ENCODE measurements at places on chromosomes 4 and X.
A peak's percentile ranks its signal among the peaks of the same experiment; 100 is the strongest.

- no peak for DNase-seq
Measured at GRCh38 chrX:72025236-72025770, 106.4 kb downstream of the RTL5 start.

DNA sequence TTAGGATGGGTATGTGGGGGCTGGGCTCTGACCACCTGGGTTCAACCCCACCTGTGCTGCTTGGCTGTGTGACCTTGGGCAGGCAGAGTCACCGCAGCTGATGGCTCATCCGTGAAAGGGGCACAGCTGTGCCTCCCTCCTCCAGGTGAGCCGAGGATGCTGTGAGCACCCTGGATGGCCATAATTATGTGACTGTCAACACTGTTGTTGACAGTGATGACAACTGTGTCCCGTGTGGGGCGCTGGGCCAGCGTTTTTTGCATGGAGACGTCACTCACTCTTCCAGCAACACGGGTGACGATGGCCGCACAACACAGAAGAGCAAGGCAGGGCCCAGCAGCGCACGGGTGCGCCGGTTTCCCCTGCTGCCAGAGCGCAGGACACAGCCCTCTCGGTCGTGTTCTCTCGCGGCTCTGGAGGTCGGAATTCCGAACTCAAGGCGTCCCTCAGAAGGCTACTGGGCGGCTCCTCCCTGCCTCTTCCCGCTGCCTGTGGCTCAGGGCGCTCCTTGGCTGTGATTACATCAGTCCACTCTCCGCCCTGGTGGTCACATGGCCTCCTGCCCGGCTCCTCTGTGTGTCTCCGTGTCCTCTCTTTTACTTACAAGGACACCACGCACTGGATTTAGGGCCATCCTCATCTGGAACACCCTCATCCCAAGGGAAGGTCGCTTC lies 1.3 kb downstream of the SH3TC1 start:
- DNase-seq = peak; percentile 47

GRCh38 chr4:86778175-86778574 lies 71.0 kb downstream of the SLC10A6 start:
- DNase-seq = no peak

- DNase-seq = peak; percentile 32
Measured at GRCh38 chrX:7068939-7069367, 78.6 kb upstream of the STS start.

DNA sequence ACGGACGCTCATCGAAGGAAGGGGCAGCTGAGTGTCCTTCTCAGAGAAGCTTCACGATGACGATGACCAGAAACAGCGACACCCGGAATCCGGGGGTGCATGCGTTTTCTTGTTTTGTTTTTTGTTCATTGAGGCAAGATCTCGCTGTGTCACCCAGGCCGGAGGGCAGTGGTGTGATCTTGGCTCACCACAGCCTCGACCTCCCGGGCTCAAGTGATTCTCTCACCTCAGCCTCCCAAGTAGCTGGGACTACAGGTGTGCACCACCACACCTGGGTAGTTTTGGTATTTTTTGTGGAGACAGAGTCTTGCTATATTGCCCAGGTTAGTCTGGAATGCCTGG lies 19.8 kb downstream of the DGKQ start:
- DNase-seq = no peak

DNA sequence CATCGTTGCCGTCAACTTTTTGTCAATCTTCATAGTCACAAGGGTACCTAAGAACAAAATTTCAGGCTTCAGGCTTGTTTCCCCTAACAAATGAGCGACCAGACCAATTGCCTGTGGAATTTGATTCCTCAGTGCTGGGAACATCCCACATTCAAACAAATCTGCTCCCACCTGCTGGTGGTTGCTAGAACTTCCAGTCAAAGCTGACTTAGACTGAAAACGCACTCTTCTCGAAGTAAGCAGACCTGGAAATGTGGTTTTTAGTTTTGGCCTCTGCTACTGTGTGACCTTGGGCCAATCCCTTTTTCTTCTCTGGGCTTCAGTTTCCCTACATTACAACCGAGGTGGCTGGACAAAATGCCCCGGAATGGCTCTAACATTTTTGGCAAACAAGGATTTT lies 1.8 kb upstream of the GABRQ start:
- no peak for DNase-seq

DNA sequence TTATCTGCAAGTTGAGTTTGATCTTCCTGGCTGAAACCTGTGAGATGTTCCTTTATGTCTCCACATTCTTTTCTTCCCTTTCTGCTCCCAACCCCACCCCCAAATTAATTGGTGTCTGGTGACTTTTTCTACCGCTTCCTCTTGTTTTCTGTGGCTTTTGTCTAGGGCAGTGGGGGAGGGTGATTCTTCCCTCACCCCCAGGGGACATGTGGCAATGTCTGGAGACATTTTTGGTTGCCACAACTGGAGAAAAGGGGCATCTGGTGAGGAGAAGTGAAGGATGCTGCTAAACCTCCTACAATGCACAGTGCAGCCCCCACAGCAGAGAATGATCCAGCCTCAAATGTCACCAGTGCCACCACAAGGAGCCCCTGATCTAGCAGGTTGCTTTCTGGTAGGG lies 152.9 kb downstream of the NHS start:
- DNase-seq = no peak

DNA sequence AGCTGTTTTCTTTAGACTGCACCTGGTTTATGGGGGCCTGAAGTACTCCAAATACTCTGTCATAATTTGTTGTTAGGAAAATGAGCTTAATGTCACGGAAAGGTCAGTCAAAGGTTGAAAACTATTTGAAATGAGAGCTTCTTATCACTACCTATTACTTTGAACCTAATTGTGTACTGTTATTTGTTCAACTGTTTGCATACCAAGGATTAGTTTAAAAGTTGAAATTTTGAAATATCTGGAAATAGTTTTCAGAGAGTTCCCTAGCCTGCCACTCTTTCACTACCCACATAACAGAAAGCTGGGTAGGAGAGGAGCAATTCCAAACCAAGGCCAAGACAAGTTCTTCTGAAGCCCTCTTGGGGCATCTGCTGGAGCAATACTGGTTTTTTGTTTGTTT lies 28.0 kb upstream of the AP1AR start:
- no peak for DNase-seq

DNA sequence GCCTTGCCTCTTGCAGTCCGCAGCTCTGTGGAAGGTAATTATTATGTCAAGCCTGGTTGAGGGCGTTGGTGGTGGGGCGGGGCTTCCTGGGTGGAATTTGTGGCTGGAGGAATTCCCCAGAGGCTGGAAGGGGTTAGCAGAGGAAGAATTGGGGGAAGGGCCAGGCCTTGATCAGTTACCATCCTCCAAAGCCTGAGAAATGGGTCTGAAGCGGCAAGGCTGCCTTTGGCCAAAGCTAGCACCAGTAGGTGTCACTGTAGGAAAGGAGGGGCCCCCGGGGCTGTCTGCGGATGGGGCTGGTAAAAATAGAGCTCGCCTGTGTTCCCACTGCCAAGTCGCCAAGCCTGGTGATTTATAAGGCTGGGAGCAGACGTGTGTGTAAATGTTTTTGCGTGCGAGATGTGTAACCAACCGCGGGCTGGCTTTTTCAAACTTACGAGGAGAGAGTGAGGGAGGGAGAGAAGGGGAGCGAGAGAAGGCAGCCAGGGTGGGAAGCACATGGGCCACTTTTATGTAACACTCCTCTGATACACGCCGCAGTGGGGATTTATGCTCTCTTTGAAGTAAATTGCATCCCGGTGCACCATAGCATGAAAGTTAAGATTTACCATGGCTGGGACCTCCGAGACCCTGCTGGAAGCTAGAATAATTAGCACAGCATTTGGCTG lies 367.0 kb downstream of the BCOR start:
- no peak for DNase-seq

- DNase-seq = no peak
Measured at GRCh38 chr4:7988437-7988836, 48.8 kb upstream of the AFAP1 start.

DNA sequence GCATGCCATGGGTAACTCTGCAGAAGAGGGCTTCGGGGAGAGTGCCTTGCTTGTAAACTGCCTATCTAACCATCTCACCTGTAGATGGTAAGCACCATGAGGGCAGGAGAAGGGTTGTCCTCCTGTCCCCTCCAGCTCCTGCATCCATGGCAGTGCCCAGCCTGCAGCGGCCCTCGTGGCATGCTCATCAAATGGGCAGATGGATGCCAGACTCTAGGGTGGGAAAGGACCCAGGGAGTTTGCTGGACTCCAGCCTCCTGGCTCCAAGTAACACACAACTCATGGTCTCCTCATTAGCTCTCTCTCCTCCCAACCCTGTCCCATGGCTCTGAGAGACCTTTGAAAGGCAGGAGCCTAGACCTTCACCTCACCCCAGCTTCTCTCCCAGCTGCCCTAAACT lies 29.7 kb upstream of the CRMP1 start:
- DNase-seq = no peak

DNA sequence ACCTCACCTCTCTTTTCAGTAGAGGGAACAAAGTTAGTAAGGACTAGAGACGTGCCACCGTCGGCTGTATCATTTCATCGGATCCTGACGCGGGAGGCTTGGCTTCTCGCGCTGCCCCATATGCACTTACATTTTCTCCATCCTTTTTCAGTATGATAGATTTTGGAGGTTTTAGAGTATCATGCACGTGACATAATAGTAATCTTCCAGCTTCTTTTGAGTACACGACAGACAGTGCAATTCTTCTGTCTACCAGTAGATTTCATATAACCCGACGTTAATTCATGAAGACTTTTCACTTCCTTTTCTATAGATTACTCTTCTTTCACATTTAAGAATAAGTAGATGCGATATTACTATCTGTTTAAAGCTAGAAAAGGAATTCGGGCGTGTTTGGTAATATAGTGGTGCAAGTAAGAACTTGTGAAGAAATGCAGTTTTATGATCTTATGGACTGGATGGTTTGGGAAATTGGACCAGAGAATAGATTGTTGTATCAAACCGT lies 1.0 kb downstream of the CDS1 start:
- DNase-seq = no peak

- DNase-seq = peak; percentile 37
Measured at GRCh38 chrX:79167462-79167861, 23.0 kb downstream of the GPR174 start.

DNA sequence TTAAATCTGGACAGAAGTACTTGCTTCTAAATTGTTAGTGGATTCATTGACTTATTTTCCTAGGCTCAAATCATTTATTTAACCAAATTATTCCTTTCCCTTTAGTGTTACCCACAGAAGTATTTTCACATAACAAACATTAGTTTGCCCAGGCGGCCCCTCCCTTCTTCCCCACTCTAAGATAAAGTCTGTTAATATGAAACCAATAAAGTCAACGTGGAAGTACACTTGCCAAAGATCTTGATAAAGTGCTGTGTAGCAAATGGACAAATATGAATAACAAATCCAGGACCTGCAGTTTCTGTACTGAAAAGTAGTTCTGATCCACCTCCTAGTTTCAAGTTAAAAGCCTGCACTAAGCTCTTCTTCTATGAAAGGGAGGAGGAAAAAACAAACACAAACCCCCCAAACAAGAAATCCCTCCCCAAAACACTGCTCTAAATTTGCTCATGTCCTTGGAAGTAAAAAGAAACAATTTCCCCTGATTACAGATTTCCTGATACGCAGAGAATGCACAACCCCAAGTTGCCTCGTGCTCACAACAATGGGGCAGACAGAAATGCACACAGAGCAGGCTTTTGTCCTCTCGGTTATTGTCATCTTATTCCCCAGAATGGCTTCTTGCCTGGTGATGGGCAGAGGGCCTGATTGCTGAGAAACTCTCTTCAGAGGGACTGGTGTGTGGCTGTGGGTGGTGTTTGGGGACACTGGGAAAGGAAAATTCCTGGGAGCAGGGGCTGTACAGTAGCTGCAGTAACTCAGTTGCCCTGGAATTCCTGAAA lies 23.2 kb downstream of the TMSB4X start:
- no peak for DNase-seq

DNA sequence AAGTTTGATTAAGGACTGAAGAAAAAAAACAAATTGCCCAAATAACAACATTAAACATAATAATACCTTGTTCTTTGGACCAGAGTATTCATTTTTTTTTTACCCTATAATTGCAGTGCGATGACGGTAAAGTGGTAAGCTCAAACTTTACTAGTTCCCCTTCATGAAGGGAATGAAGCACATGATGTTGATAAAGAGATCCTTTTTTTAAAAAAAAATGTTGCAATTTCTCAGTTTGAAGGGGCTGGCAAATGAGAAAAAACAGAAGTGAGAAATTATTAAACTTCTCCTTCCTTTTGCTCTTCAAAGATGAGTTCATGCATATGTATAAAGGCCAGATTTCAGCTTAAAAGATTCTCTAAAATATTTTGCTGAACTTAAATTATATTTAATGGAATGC lies 231.7 kb downstream of the C4orf33 start:
- DNase-seq = no peak

- DNase-seq = no peak
Measured at GRCh38 chr4:93749292-93749761, 79.2 kb upstream of the ATOH1 start.

DNA sequence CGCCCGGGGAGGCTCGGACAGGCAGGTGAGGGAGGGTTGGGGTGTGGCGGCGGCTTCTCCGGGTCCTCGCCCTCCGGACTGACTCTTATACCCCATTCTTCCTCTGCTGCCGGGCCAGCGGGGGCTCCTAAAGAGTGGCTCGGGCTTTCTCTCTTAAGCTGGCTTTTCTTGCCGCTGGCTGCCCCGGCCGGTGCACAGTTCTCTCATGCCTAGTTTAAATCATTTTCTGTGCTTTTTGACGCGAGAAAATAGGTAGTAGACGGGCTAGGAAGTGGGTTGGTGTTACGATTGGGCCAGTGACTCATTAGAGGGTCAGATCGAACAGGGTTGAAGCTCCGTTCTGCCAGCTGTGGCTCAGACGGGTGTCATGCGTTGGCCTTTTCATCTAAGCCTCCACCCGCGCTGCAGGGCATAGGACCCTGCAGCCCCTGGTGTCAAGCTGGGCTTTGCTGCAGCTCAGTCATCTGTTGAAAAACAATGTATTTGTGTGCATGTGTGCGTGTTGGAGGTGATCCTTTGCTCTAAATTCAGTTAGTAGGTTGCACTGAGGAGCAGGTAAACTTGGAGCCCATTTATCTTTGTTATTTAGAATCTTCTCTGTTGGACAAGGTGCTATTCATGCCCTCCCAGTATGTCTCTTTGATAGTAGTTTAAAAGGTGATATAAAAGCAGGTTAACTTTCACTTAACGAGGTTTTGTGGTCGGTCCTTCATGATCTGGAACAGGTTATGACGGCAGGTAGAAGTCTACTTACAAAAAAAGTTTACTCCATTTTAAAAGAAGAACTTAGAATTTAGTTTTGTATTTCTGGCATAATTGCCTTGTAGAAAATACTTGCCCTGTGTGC lies 802 bp downstream of the BMP2K start:
- peak; percentile 69 for DNase-seq

DNA sequence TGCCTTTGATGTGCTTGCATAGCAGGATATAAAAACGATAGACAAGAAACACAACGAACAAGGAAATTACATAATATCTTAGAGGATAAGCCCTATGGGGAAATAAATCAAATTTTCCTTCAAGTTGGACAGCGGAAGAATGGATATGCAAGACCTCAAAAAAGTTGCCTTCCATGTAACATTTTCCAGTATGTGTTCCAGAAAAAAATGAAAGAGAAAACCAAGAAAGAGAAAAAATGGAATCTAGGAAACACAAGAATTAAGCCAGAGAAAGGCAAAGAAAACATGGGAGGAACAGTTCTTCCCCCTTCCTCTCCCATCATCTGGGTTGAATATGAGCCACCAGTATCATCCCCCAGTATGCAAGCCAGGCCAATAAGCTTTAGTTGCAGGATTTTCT lies 34.6 kb upstream of the MID1 start:
- no peak for DNase-seq

Measured in stimulated activated naive CD4-positive, alpha-beta T cell (primary cell).